Fibroblast of skin of scalp (primary cell): ENCODE measurements at places on chromosomes 12 and 14.

GRCh38 chr14:73953731-73954130, 3.6 kb downstream of the COQ6 start:
- peak; percentile 13 for DNase-seq

- no peak for DNase-seq
These were observed 606 bp downstream of the EP400 start for GRCh38 chr12:131950182-131950913.

DNA sequence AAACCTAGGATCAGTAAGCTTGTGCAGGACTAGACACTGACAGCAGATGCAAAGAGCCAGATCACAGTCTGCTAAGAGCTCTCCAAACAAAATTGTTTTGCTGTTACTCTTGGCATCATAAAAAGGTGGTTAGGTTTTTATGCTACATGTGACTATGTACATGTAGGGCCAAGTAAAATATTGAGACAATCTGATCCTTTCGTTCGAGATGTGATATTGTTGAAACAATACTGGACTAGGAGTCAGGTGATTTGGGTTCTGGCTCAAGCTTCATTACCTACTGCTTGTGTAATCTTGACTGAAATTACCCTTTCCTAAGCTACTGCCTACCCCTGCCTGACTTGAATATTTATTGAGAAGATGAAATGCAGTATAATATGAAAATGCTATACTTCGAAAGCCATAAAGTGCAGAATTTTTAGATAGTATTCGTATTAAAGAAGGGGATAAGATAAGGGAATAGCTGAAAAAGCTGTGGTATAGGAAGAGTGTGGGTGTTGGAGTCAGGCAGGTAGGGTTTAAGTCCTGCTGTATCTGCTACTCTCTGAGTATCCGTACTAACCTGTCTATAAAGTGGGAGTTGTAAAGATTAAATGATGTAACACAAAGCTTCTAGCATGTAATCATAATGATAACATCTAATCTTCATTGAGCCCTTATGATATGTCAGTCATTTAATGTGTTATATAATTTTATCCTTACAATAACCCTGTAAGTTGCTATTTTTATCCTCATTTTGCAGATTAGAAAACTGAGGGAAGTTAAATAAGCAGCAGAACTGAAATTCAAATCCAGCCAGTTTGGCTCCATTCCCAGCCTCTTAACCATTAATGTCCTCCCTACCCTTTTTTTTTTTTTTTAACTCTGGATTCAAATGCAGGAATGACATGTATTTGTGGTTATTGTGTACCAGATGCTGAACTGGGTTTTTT, 38.6 kb upstream of the ATF1 start:
- DNase-seq, result peak; percentile 29

DNA sequence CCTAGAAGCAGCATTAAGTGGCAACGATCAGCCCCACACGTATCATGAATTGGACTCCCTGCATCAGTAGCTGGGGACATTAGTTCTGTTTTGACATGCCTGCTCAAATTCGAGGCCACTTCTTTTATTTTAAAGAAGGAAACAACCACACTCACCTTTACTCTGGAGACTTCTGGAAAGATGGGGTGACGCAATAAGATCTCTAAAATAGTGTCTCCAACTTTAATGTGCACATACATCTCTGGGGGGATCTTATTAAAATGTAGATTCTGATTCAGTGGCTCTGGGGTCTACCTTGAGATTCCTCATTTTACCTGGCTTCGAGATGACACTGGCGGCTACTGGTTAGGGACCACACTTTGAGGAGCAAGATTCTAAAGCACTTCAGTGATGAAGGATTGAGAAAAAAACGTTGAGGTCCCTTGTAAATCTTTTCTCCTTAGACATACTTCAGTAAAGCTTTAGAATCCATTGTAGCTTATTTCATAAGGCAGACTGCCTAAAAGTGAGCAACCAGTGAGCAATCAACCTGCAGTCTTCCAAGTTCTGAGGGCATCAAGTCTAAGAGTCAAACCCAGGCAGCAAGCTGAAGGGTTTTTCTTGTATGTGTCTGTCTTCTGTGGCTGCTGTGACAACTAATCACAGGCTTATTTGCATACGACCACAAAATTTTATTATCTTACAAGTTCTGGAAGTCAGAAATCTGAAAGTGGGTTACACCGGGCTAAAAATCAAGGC, 718.6 kb upstream of the TBX3 start:
- DNase-seq, result no peak

DNA sequence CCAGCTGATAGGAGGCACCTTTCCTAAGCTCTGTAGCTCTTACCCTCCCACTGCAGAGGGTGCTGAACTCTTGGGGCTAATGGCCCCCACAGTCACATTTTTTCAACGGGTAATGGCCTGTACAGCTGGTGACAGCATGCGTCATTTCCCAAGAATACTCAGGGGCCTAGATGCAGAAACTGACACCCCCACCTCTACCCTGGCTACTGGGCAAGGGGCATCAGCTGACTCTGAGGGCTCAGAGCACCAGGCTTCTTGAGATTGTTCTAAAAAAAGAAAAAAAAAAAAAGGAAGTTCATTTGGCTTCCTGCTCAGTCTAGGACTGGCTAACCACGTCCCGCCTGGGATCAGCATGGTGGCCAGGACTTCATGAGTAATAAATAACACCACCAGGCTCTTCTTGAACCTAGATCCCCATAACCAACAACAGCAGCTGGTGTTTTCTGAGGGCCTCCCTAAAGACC, 35.2 kb downstream of the ZFP36L1 start:
- peak; percentile 43 for DNase-seq

GRCh38 chr12:32603858-32604257, 75.2 kb upstream of the DNM1L start:
- DNase-seq, result peak; percentile 66

GRCh38 chr14:74863274-74863673, 12.7 kb downstream of the PROX2 start:
- no peak for DNase-seq

- no peak for DNase-seq
These were observed 106.6 kb upstream of the AMN1 start for GRCh38 chr12:31835276-31835882.

DNA sequence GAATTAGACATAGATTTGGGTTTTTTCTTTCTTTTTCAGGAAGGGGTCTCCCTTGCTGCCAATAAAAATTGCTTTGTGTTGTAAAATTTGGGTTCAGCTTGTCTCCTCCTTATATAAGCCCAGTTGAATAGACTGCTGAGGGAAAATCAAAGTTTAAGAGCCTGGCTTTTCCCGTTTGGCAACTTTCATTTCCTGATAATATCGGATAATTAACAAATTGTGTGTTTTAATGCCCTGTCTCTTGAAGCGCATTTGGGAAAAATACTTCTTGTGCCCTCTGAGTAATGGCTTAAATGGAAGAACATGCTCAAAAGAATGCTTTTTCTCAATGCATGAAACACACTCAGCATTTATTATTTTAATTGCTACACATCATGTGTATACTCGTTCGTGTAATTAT, 198.0 kb upstream of the DCN start:
- DNase-seq, result no peak

DNA sequence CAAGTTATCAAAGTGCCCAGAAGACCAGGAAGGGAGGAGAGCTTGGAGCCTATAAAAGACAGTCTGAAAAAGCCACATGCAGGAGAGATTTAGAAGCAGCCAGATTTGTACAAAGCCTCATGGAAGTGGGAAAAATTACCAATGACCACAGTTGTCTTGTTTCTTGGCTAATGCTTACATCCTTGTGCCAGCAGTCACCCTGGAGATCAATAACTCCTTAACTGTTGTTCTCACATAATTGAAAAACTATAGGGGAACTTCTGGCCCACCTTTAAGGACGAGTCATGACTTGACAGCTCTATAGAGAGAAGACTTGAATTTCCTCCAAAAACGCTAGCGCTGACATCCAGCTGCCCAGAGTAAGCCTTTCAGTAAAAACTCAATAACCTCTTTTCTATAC, 313.1 kb downstream of the GALC start:
- no peak for DNase-seq

DNA sequence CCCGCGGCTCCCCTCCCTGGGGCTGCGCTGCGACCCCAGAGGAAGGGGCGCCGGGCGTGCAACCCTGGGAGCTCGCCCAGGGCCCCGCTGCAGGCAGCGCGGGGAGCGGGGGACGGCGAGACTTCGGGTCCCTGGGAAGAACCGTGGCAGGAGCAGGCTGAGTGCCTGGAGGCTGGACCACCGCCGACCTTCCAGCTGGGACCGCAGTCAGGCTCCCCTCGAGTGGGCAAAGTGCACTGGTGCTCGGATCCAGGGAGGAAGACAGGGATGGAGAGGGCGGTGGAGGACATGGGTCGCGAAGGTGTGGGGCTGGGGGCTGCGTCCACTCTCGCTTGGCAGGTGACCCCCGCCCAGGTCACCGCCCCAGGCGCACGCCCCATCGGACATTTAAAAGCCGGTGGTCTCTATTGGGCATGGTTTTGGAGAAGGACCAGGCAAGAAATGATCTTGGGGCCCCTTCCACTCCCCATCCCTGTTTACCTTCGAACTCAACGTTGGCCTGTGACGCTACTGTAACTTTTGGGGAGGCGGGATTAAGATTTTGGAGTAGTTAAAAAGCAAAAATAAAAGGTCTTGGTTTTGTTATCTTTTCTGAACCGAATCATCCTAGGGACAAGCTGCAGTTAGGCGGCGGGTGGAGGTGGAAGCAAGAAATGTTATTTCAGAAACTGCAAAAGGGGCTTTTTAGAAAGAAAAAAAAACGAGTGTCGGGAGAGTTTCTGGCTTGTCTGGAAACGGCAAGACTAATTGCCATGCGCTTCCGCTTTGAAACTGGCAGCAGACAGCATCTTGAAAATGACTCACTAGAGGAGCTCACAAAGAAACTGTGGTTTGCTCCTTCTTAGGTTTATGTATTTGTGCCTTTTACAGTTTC, 1.0 kb downstream of the ELK3 start:
- DNase-seq, result peak; percentile 86

DNA sequence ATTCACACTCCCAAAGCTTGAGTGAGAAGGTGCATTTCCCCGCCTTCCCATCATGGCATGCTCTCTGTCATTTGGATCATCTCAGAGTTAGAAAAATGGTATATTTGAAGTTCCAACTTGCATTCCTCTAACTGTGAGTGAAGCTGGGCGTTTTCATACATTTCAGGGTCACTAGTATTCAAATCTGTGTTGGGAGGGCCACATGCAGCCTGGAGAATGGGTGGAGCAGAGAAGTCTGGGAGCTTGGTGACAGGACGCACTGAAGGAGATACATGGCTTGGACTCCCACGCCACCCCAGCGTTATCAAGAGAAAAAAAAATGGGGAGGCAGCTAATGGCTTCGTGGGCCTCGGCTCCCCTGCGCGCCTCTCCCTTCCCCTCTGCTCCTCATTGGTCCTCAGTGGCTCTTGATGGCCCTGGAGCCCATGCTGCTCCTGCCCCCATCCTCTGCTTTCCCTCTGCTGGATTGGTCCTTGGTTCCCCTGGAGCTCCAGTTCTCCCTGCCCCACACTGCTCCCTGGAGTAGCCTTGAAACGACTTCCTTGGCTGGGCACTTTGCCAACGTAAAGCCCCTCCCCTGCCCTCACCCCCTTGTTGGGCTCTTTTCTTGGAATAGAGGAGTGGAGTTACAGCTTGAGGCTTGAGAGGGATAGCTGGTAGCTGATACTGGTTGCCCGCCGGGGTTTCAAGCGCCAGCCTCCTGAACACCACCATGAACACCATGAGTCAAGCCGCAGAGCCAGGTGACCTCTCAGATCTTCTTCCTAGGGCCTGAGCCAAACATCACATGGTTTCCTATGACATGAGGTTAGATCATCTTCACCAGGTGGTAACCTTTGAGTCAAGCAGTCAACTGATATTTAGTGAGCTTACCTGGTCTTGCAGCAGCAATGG, 139.6 kb downstream of the PRKCH start:
- DNase-seq, result no peak

DNA sequence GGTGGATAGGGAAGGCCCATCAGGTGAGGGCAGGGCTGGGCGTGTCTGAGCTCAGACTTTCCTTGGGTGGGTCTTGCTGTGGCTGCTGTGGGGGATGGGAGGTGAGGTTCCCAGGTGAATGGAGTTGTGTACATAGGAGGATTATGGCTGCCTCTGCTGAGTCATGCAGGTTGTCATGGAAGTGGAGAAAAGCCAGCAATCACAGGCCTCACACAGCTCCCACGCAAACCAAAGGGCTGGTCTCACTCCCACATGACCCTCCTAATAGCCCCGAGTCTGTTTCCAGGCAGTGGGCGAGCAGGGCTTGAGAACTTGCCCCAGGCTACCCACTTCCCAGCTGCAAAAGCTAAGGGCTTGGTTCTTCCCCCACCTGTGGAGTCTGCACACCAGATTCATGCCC, 149.5 kb downstream of the IPO8 start:
- DNase-seq, result no peak

DNA sequence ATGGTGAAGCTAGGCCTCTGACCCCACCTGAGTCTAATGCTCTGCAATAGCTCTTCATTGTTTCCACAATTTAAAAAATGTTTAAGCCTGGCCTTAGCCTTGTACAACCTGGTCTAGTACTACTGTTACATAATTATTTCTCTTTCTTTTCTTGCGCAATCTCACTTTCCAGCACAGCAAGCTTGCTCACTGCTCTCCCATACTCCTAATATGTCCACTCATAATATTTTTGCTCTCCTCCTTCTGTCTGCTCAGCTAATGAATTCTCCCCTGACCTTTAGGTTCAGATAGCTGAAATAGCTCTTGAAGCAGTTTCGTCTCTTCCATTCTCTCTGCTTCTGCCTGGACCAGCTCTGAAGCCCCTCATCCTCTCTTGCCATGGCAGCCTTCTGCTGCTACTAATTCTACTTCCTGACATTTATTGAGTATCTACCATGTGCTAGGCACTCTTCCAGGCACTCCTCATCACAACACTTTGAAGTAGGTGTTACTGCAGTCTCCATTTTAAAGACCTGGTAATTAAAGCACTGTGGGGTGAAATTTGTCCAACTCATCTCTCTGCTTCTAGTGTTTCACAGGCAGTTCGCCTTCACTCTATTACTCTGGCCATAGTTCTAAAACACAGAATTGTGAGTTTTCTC, 2.8 kb upstream of the SLC48A1 start:
- no peak for DNase-seq

- no peak for DNase-seq
These were observed 1322.3 kb upstream of the TMEM132C start for GRCh38 chr12:126944684-126945083.

DNA sequence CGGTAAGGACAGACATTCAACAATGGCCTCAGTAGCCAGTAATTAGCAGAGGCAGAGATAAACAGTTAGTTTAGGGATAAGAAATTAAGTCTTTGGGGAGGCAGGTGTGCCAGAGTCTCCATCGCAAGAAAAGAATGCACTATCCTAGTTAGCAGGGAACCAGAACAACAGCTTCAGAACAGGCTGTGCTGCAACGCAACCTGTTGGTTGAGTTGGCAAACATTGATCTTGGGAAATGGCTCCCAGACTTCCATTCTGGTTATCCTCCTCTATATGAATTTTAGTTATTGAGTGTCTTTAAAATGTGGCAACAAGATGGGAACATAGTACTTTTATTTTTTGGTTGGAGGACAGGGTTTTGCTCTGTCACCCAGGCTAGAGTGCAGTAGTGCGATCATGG, 12.3 kb upstream of the LEMD3 start:
- DNase-seq, result no peak

- DNase-seq, result peak; percentile 100
These were observed 58.7 kb downstream of the ST8SIA1 start for GRCh38 chr12:22275843-22276242.
